ENCODE measurements at places on chromosomes 16 and 17. TPM values are rescaled to one million over a fixed set of nuclear protein-coding genes. Genes with fewer than 3 reads are reported as not detected.

The BCL6B gene
- total RNA-seq: 3.9 TPM

The ZG16B gene
- not detected for total RNA-seq

The LONP2 gene
- total RNA-seq: 69.1 TPM

The MT4 gene
- not detected for total RNA-seq

The CRHR1 gene
- total RNA-seq: 0.10 TPM

The ATP6V0D1 gene
- total RNA-seq: 94.2 TPM

The ADAP2 gene
- total RNA-seq: 12.3 TPM

The CD300H gene
- not detected for total RNA-seq

The PABPN1L gene
- not detected for total RNA-seq

The GJC1 gene
- total RNA-seq: 78.3 TPM

The SARM1 gene
- total RNA-seq: 21.7 TPM

The PRKCB gene
- total RNA-seq: 22.9 TPM

The AXIN1 gene
- total RNA-seq: 58.8 TPM
